ENCODE measurements at places on chromosomes 2 and 18.
A peak's percentile ranks its signal among the peaks of the same experiment; 100 is the strongest.

DNA sequence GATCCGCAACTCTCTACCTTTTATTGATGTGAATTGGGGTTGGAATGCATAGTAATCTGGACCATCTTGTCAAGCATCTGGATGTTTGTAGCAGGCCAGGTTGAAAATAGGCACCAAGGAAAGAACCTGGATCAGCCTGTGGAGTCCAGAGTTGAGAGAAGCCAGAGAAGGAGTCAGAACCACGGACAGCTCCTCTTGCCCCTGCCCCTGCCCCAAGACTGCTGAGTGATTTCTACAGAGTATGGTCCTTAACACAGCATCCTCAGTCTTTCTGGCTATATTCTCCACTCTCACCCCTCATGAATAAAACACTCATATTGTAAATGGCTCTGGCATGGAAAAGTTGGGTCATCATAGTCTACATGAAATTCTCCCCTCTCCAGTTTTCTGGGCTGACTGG lies 154.6 kb downstream of the LOXHD1 start:
- DNase-seq = peak; percentile 12

GRCh38 chr2:37189452-37190153 lies 1.1 kb upstream of the SULT6B1 start:
- peak; percentile 88 for DNase-seq

GRCh38 chr2:102451968-102452367 lies 21.1 kb upstream of the SLC9A4 start:
- no peak for DNase-seq

- no peak for DNase-seq
Measured at GRCh38 chr2:46966576-46966975, 51.0 kb upstream of the MCFD2 start.

DNA sequence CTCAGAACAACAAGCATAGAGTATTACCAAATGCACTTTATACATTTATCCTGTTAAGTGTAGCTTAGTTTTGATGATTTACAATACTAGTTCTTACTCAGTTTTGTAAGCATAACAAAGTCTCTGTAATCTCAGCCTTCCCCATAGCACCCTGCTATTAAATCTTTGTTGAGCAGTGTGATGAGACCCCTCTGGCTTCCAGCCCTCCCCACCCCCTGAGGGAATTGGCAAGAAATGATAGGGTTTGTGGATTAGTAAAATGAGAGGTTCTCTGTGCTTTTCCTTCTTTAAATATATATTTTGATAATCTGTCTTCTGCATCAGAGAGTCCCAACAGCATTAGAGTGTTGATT lies 37.2 kb downstream of the ZNF521 start:
- DNase-seq = no peak

GRCh38 chr18:12304351-12305210 lies 3.5 kb upstream of the TUBB6 start:
- no peak for DNase-seq

Measured in fibroblast of skin of back (primary cell).